ENCODE measurements at places on chromosomes 4 and X.
A peak's percentile ranks its signal among the peaks of the same experiment; 100 is the strongest.

DNA sequence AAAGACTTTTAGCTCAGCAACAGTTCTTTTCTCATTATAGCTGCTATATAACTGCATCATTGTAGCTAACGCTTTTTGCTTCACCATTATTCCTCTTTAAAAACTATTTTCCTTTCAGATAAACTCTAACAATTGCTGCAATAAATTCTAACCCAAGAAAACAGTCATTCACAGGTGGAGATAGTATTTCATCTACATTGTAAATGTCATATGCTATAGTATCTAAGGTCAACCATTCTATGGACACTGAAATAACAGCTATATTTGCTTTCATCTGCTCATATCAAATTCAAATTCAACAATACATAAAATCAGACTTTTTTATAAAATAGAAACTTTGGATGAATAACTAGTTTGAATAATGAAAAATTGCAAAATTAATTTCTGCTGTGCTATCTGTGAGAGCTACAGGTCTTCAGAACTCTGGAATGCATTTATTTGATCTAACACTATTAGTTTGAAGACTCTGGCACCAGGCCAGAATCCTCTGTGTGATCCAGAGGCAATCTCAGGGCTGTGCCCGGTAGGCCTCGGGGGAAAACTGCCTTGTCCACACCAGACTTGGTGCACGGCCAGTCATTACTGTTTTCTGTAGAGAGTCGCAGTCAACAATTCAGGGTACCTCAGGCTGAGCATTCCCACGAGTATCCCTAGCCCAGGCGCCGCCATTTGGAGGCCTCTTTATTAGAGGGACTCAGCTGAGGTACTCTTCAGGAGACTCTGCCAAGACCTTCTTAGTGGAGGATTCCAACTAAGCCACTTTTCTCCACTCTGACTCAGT is 332.4 kb downstream of the SLC7A11 start:
- no peak for DNase-seq

DNA sequence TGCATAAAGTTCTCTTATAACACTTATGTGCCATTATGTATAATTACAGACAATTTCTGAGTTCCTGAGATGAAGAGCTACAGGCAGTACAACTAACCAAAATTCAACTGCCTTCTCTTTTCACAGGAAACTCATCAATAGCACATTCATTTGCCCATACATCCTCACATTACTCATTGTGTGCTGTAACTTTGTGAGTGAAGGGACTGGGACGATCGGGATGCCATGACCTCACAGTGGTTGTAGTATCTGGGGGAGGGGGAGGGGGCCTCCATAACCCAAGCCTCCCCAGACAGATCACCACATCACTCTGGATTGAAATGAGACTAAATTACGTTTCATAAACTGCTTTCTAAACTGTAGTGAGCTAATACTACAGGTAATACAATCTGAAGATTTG is 60.7 kb downstream of the ABCG2 start:
- DNase-seq = no peak

- no peak for DNase-seq
Observed at GRCh38 chr4:89514811-89515210, 207.2 kb upstream of the GPRIN3 start.

DNA sequence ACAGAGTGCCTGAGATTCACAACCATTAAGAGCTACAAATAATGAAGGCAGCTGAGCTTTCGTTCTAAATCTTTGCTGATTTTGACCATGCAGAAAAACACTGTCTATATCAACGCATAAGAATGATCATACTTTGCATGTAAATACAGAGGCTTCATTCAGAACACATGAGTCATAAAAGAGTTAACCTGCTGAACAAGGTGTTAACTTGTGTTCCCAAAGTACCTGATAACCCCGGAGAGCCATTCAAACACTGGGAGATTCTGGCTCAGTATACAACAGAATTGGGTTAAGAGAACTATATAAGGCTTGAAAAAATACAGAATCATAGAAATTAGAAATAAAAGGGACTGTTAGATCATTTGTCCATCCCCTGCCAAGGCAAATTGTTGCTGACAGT is 964.3 kb upstream of the TENM3 start:
- DNase-seq = no peak

DNA sequence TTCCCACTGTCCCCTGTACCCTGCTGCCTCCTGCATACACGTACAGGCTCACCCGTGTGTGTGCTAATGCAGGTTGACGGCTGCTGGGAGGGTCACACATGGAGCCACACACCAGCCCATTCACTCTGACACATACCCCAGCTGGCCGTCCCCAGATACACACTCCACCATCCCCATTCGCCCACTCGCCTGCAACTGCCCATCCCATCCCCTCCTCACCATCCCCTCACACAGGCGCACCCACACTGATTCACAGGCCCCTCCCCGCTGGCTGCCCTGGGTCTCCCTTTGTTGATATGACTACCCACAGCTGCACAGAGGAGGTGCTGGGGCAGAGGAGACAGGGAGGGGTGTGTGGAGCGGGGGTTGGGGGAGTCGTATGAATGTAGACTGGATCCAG is 25.7 kb downstream of the PJA1 start:
- DNase-seq = no peak

- DNase-seq = no peak
Observed at GRCh38 chr4:82388405-82388804, 14.6 kb upstream of the HNRNPD start.

- DNase-seq = peak; percentile 59
Observed at GRCh38 chr4:53786632-53787031, 195.3 kb upstream of the LNX1 start.
